ENCODE measurements at places on chromosomes 16 and 17. TPM values are rescaled to one million over a fixed set of nuclear protein-coding genes. Genes with fewer than 3 reads are reported as not detected.

DNA sequence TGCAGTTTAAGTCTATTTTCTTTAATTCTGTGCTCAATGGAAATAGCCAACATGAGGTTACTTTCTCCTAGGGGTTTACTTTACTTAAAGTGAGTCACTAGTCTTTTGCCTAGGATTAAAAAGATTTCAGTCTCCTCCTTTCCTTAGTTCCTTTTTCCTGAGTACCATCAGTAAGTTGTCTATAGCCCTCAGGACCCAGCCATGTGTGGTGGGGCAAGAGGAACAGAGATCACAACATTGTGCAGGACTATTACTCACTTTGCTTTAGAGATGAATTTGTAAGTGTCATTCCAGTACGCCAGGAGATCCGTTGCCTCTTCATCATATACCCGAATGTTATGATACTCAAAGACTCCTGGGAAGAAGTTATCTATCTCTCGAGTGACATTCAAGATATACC lies 27.7 kb upstream of the CORO6 start:
- no peak for DNase-seq

DNA sequence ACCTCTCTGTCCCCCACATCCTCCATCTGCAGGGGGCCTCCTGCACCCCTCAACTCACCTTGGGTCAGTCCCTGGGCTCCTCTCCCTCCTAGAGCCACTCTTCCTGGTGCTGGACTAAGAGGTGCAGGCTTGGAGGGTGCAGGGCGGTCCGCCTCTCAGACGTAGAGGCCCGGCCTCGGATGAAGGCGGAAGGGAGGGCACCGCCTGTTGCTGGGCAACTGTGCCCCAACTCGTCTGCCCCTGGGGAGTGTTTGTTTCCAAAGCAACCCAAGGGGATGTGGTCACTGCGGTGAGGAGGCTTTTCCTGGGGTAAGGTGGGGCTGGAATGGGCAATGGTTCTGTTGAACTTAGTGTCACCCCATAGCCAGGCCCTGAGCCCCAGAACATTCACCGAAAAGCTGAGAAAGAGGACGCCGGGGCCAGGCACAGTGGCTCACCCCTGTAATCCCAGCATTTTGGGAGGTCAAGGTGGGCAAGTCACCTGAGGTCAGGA lies at the start of gene C16orf54:
C16orf54 (minus strand) TSS at position 138 of the 493 bp plus-strand sequence. CDS start 1,039 bp downstream, outside the sequence.
- peak; percentile 75 for DNase-seq

Gene CORO7
- total RNA-seq, result 733 TPM

DNA sequence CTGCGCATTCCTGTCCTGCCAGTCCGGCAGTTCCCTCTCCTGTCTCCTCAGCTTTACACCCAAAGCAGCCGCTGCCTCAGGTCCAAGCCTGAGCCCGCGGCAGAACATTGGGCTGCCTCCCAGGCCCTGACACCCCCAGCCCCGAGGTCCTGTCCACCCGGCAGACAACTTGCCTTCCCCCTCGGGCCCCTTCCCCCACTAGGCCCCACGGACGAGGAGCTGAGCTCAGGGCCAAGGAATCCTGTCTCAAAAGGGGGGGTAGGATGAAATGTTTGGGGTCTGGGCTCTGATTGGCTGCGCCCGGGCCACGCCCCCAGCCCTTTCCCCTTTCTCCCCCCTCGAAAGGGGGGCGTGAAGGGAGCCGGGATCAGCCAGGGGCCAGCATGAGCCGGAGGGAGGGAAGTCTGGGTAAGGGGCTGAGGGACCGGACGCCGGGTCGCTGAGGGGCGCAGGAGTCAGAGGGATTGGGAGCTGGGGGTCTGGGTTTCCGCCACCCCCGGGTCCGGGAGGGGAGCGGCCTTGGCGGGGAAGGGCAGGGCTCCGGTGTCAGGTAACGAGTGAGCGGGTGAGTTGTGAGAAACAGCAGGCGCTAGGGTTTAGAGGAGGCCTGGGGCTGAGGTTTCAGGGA lies at the start of gene CTF1:
CTF1 (plus strand) TSS at position 354 of the 628 bp plus-strand sequence; CDS start at position 384, 30 bp downstream.
- no peak for DNase-seq

- no peak for DNase-seq
Observed at GRCh38 chr16:70419384-70420327, 19.2 kb downstream of the ST3GAL2 start.

- no peak for DNase-seq
Observed at GRCh38 chr17:6097005-6097279, 26.8 kb downstream of the WSCD1 start.

- no peak for DNase-seq
Observed at GRCh38 chr17:73610331-73610911, 33.8 kb downstream of the SDK2 start.

GRCh38 chr16:30548416-30549253 lies 9.5 kb downstream of the ZNF764 start:
- no peak for DNase-seq

DNA sequence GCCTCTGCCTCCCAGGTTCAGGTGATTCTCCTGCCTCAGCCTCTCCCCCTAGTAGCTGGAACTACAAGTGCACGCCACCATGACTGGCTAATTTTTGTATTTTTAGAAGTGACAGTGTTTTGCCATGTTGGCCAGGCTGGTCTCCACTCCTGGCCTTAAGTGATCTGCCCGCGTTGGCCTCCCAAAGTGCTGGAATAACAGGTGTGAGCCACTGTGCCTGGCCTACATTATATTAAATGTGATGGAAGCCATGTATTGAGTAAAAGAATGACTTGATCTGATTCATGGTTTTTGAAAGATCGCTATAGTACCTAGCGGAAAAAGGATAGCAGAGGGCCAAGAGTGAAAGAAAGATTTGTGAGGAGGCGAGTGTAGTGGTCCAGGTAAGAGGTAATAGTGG lies 2.7 kb upstream of the PPM1D start:
- DNase-seq, result no peak

GRCh38 chr16:66295213-66295612 lies 71.3 kb upstream of the CDH5 start:
- DNase-seq, result no peak

Gene PPM1E
- total RNA-seq, result not detected

DNA sequence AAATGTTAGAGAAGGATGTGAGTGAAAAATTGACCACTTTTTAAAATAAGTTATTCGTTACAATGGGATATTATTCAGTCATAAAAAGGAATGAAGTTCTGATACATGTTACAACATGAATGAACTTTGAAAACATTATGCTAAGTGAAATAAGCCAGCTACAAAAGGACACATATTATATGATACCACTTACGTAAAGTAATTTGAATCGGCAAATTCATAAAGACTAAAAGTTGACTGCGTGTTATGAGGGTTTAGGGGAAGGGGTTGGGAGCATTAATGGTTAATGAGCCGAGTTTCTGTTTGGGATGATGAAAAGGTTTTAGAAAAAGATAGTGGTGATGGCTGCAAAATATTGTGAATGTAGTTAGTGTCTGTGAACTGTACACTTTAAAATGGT lies 73.1 kb downstream of the USP32 start:
- no peak for DNase-seq

DNA sequence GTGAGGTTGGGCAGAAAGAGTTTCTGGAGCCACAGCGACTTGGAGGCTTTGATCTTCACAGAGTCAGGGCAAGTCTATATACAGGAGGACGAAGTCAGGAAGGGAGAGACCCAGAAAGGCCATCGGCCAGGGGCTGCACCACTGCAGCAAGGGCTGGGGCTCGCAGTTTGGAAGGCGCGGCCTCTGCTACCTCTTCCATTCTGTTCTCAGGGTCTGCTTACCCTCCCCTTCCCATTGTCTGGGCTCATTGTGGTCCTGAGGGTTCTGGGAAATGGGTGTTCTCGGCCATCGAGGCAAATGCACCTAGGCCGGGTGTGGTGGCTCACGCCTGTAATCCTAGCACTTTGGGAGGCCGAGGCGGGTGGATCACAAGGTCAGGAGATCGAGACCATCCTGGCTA lies 16.0 kb downstream of the ST6GALNAC1 start:
- no peak for DNase-seq

DNA sequence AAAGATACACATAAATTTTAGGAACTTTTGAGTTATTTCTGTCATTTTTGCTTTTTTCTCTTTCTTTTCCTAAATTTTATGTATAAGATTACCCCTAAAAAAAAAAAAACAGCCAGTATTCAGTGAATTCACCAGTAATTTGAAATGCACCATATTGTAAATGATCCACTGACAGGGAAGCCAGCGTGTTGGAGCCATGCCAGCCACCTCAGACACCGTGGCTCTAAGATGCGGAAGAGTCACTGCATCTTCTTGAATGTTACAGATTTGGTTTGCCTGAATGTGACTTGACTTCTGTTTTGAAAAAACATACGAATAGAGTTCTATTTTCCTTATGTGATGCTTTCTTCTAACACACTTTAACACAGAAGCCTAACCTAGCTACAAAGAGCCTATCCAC lies 37.4 kb downstream of the CLUAP1 start:
- DNase-seq, result no peak

DNA sequence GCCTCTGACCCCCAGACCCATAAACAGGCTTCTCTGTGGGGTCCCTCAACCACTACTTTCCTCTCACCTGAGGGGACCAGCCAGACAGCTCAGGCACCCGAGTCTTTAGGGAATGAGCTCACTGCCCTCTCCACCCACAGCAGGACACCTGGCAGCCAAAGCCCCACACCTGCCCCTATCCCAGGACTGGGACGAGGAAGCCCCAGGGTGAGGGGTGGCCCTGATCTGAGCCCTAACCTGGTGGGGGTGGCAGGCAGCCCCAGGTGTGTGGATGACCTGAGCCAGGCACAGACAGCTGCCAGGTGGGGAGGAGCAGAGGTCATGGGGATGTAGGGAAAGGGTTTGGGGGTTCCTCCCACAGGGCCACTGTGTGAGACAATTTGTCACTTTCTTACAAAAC lies 1.7 kb upstream of the TEX19 start:
- no peak for DNase-seq

- no peak for DNase-seq
Observed at GRCh38 chr17:45315648-45316433, 979 bp downstream of the MAP3K14 start.

GRCh38 chr17:79930062-79930876 lies 91.0 kb upstream of the CBX4 start:
- DNase-seq, result no peak

- DNase-seq, result no peak
Observed at GRCh38 chr16:61763013-61763412, 273.2 kb downstream of the CDH8 start.

DNA sequence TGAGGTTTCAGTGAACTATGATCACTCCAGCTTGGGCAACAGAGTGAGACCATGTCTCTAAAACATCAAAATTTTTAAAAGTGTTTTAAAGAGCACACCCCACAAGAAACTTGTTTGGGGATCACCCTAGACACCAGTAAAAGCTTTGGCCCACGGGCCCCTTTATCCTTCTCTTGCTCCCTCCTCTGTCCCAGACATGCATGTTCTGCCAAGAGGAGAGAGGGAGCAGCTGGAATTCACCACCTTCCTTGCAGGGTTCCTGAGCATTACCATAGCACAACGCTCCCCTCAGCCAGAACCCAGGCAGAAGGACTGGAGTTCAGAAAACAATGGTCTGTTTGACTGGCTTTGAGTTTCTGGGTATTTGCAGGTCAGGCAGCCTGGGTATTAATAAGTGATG lies 214.3 kb upstream of the CDH5 start:
- no peak for DNase-seq

- DNase-seq, result no peak
Observed at GRCh38 chr17:1620486-1620885, 8.1 kb downstream of the SLC43A2 start.

Data from T-helper 17 cell (primary cell).